ENCODE measurements at places on chromosomes 3 and 15. TPM values are rescaled to one million over a fixed set of nuclear protein-coding genes. Genes with fewer than 3 reads are reported as not detected.

IQCB1 gene
- total RNA-seq, result 12.1 TPM

AADACL2 gene
- total RNA-seq, result not detected

LMAN1L gene
- total RNA-seq, result not detected

KIF23 gene
- 9.2 TPM for total RNA-seq

GOLGA6A gene
- total RNA-seq, result not detected

SLC27A2 gene
- total RNA-seq, result 0.06 TPM

MRPL46 gene
- 19.8 TPM for total RNA-seq

GOLGA8A gene
- 13.2 TPM for total RNA-seq

IL17RE gene
- 1.3 TPM for total RNA-seq

MGLL gene
- total RNA-seq, result 85.0 TPM

HTR3C gene
- total RNA-seq, result not detected

TXNRD3 gene
- 5.6 TPM for total RNA-seq

SLC2A2 gene
- total RNA-seq, result not detected

PRR20G gene
- total RNA-seq, result not detected

ABHD6 gene
- total RNA-seq, result 8.4 TPM

CFAP91 gene
- 0.70 TPM for total RNA-seq

SPRED1 gene
- total RNA-seq, result 22.2 TPM

UNC13C gene
- not detected for total RNA-seq

LXN gene
- total RNA-seq, result 121 TPM

Data from glomerular endothelial cell (primary cell).